ENCODE measurements at places on chromosomes 4 and X.

DNA sequence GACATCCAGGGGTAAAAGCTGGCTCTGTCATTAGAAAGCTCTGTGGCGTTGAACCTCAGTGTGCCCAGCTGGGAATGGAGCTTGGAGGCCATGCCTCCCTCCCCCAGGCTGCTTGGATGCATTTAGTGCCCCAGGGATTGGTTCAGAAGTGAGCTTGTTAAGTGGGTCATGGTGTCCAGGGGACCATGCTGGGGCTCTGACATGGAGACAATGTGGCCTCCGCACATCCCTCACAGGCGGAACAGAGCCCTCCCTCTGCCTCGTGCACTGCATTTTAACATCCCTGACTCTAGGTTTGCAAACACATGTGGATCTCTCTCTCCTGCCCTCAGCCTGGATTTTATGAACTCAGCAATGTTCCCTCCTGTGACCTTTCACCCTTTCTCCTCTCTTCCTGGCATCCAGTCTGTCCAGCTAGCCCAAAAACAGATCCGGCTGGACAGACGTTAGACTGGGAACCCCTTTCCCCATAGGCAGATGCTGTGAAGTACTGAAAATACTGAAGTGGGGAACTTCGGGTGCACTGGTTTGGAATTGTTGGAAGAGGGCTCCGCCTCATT, 81.5 kb downstream of the SORCS2 start:
- ATAC-seq, result no peak

GRCh38 chr4:2399631-2400190, 18.7 kb downstream of the ZFYVE28 start:
- no peak for ATAC-seq

GRCh38 chr4:138305050-138305449, 62.9 kb upstream of the SLC7A11 start:
- ATAC-seq, result no peak

GRCh38 chr4:153154007-153154975, 50.0 kb upstream of the TRIM2 start:
- ATAC-seq, result peak; percentile 74

DNA sequence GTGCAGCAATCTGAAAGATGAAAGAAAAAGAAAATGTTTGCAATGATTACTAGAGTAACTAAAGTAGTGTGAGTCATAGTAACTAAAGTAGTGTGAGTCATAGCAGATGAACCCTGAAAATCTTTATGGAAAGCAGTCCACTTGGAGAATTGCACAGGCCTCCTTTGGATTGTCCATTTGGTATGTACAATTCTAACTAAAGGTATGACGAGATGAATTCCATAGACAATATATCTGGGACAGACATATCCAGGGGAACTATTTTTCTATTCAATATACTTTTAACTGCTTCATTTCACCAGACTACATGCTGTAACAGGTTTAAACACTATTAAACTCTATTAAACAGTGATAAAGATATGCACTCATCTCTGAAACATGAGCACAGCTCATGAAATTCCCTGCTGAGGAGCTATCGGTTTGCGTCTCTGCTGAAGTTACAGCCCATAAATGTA, 798.7 kb downstream of the PCDH7 start:
- ATAC-seq, result no peak

DNA sequence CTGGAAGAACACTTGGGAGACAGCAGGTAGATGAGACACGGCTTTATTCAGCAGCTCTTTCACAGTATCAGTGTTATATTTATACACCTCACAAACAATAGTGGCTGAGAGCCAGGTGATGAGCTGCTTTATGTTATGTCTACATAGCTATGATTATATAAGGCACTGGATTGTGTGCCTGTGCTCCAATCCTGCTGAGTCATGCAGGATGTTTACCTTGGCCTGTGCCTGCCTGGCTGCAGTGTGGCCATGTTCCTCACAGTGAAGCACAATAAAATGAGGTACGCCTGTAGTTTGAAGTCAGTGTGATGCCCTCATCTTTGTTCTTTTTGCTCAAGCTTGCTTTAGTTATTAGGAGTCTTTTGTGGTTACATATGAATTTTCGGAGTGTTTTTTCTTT, 31.3 kb downstream of the CXCL13 start:
- ATAC-seq, result peak; percentile 95

- ATAC-seq, result peak; percentile 13
Measured at GRCh38 chr4:137390707-137391106, 141.6 kb downstream of the PCDH18 start.

GRCh38 chr4:48247878-48248558, 21.6 kb downstream of the TEC start:
- no peak for ATAC-seq

DNA sequence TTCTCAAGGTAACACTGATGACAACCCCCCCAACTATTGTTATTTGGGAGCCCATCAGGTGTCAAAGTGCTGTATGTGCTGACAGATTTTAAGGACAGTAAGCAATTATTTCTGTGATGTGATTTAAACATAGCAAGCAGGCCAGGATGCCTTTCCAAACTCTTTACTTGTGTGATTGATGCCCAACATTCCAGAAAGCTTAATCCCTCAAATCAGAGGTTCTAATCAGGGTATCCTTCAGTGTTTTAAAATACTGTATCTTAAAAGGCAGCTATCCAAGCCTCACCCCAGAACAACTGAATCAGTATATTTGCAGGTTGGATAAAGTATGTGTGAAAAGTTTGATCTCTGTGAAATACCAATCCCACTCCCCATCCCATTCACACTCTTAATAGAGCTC, 119.7 kb downstream of the GASK1B start:
- no peak for ATAC-seq

- no peak for ATAC-seq
Measured at GRCh38 chr4:94819371-94820168, 61.8 kb downstream of the BMPR1B start.

DNA sequence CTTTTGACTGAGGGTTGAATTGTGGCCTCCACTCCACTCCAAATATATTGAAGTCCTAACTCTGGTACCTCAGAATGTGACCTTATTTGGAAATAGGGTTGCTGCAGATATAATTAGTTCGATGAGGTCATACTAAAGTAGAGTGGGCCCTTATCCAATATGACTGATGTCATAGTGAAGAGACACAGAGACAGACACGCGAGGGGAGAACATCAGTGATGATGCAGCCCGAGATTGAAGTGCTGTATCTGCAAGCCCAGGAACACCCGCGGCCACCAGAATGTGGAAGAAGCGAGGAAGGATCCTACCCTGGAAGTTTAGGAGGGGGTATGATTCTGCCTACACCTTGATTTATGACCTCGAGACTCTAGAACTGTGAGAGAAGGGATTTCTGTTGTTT, 279.0 kb downstream of the ANKRD50 start:
- no peak for ATAC-seq

GRCh38 chr4:77199276-77199675, 42.3 kb downstream of the CCNG2 start:
- ATAC-seq, result no peak

DNA sequence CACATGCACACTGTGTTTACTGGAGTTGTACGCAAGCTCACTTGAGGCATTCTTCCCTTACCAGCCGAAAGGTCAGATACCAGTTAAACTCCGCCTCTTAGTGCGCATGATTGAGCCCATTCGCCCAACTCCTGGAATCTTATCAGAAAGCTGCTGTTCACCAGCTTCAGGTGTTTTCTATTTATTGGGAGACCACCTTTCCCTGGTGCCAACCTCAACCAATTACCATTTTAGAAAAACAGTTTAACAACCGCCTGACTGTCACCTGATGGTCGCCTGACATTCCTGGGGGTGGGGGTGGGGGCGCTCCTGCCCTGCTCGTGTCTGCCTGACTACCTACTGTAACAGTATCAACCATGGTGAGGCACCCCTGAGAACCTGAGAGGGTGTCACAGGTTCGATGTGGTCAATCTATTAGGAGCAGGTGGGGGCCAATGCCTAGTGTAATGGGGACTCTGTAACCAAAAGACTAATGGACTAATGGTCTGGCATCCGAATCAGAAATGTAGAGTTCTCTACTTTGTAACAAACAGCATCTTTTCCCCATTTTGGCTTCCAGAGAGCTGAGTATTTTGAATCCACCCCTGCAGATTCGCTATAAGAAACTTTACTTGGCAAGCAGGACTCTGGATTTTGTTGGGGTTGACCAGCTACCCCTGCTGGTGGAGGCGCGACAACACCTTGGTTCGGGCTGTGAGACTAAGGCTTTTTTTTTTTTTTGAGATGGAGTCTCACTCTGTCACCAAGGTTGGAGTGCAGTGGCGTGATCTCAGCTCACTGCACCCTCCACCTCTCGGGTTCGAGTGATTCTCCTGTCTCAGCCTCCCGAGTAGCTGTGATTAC, 58.2 kb upstream of the ZNF157 start:
- peak; percentile 90 for ATAC-seq

- no peak for ATAC-seq
Measured at GRCh38 chr4:65453398-65453797, 216.9 kb downstream of the EPHA5 start.

GRCh38 chr4:41645728-41646390, 102.7 kb downstream of the PHOX2B start:
- ATAC-seq, result no peak

DNA sequence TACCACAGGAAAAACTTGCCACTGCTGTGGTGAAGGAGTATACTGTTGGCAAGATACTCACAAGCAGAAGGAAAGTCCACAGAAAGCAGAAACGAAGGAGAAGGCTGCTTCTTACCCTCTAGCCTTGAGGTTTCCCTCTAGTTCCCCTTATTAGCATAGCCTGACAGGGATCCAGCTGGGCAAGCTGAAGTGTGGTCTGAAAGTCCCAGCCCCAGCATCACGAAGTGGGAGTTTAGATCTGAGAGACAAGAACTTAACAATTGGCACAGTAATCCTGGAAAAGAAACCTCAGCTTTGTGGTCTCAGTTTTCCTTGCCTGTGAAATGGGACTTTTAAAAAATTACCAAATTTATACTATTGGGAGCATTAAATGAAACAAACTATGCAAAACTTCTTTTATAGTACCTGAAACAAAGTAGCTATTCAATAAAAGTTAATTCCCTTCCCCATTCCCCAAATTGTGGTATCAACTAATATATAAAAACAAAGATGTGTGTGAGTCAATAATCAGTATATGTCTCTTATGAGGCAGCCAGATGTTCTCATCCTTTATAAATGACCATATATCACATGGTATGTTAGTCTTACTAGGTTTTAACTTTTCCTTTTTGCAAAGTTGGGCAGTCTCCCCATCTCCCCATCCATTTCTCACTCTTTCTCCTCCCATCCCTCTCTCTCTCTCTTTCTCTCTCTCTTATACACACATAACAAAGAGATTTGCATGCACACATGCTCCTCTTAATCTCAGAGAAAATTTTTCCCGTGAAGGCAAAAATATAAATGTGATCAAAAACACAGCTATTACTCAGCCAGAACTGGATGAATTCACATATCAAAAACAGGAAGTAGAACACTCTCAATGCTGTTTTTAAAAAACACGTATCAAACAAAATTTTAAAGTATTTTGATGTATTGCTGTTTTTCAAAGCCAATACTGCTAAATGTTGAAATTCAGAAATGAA, 57.8 kb downstream of the SCFD2 start:
- no peak for ATAC-seq

- ATAC-seq, result no peak
Measured at GRCh38 chr4:54290980-54291379, 61.9 kb downstream of the PDGFRA start.

DNA sequence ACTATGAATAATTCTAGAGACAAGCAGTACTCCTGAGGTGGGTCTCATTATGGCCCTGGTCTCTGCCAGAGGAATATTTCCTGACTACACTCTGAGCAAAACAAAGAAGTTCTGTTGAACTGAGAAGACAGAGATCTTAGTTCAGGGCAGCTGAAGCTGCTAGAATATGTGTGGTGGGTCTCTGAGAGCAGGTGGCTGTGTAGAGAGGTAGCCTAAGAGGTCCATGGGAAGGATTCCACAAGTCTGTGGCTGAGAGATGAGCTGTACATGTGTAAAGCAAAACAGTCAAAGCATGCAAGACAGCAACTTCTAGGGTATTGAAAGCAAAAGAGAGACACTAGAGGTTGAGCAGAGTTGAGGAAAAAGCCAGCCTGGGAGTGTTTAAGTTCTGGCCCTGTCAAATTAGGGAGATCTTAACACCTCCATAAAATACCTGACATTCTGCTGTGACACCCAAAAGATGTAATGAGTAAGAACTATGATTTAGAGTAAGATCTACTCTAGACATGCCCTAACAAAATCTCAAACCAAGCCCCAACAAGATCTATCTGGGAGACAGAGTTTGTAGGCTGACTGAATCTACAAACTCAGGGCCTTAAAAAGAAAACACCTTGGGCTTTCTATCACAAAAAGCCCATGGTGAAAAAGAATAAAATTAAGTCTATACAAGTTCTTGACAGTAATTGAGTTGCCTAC, 274.4 kb downstream of the BANK1 start:
- ATAC-seq, result no peak

- ATAC-seq, result no peak
Measured at GRCh38 chrX:65136424-65136823, 160.2 kb upstream of the ZC4H2 start.

GRCh38 chr4:112109360-112110058, 35.7 kb upstream of the FAM241A start:
- ATAC-seq, result peak; percentile 54

DNA sequence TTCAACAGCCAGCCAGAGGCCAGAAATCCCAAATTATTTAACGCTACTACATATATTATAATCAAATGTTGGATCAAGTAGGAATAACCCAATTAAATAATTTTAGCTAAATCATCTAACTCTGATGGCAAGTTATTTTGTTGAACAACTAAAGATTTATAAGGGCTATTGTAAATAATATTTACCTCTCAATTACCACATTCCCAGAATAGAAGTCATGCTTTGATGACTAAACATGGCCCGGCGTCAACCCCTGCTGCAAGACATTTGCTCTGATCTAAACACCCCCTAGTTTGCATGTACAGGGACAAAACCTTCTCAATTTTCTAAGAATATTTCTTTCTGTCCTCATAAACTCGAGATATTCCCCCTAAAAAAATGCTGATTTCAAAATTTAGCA, 14.2 kb downstream of the VEGFC start:
- peak; percentile 43 for ATAC-seq

- no peak for ATAC-seq
Measured at GRCh38 chrX:26851981-26852380, 611.2 kb downstream of the PPP4R3C start.

GRCh38 chrX:70398899-70399298, 24.2 kb upstream of the GDPD2 start:
- no peak for ATAC-seq

DNA sequence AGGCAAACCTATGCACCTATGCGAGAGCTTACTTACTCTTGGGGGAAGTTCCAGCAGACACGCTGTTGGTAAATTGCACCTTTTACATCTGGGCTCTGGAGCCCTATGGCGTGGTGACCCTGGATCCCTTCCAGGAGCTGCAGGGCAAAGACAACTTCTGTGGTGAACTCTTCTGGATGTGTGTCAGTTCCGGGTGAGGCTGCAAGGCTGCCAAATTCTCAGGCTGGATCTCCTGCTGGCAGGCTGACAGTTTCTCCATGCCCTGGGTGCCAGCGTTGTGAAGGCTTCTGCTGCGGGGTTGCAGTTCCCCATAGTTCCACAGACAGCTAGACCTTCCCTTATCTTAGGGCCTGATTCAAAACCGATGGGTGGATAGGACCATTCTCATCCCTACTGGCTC, 37.9 kb downstream of the RAP2C start:
- no peak for ATAC-seq

DNA sequence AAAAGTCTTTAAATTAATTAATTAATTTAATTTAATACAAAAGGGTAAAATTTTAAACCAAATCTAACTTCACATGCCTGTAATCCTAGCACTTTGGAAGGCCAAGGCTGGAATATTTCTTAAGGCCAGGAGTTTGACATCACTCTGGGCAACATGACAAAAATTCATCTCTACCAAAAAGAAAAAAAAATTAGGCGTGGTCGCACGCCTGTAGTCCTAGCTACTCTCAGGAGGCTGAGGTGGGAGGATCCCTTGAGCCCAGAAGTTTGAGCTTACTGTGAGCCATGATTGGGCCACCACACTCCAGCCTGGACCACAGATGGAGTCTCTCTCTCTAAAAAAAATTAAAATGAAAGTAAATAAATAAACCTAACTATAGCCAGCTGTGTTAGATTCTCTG, 39.2 kb upstream of the ANTXR2 start:
- no peak for ATAC-seq
